ENCODE measurements at places on chromosomes 1 and 21.

GRCh38 chr1:214440219-214440965 is 111.0 kb downstream of the PTPN14 start:
- peak; percentile 28 for DNase-seq

DNA sequence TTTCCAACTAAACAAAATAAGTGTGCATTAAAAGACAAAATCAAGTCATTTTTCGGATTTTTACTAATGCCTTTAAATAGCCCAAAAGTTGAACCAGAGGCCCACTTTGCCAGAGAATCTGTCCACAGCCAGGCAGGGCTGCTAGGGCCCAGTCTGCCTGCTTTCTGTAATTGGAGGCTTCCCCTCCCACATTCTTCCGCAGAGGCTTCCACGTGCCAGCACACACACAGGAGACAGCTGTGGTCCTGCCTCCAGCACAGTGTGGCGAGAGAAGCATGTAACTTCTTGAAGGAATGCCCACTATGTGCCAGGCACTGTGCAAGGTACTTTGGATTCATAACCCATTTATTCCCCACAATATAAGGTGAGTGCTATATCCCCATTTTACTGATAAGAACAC is 11.3 kb upstream of the PDZK1IP1 start:
- DNase-seq: no peak

DNA sequence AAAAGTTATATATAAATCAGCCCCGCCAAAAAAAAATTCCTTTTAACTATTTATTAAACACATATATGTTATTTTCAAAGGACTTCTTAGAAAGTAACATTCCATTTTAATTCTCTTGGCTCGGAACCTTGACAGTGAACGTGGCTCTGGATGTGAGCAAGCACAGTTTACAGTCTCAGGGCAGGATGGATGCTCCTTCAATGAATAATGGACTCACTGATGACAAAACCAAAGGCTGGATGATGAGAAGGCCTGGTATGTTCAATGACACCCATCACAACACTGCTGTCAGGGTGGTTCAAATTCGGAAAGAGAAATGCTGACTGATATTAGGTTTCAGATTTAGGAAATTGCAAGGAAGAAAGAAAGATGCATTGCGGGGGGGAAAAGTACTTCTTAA is 148.8 kb downstream of the SIPA1L2 start:
- DNase-seq: no peak

DNA sequence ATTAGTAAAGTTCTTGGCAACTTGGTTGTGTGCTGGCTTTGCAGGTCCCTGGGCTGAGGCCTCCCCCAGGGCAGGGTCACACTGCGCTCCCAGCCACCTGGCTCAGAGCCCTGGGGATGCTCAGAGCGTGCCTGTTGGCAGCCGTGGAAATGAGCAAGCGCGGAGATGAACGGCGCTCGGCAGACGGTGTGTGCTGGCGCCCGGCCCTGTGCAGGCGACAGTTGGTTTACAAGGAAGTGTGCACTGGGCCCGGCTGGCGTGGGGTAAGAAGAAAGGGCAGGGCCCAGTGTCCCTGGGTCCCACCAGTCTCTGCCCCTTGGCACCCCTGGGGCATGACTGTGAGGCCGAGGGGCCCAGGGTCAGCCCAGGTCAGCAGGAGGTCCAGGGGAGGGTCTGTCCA is 25.7 kb upstream of the PEX10 start:
- peak; percentile 83 for DNase-seq

DNA sequence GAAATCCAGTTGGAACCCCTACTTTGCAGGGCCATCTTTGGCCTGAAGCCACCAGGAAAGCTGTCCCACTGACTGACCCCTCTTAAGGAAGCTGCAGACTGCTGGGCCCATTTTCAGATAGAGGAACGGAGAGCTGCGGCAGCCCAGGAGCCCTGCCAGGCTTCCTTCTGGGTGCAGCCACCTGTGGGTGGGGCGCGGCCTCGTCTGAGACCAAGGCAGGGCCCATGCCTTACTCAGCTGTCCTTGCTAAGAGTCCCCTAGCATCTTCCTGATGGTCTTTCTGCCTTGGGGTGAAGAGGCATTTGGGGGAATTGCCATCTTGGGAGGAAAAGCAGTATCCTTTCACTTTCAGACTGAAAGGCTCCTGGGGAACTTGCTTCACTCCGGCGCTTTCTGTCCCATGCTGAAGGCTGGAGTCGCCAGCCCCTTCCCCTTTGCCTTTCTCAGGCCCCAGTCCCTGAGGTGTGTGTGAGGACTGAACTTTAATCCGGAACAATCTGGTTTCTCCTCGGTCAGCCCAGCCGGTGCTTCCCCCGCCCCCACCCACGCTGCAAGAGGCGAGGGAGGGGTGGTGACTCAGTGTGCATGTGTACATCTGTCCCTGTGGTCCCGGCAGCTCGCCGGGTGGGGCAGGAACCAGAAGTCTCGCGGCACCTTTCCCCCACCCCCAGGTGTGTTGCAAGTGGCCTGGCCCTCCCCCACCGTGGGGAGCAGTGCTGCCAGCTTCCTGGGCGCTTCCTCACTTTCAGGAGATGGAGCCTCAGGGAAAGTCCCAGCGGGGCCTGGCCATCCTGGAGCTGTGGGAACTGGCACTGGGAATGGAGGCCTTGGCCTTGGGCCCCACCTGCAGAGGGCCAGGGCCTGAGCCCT is 5.1 kb downstream of the ZC3H12A start:
- DNase-seq: peak; percentile 58

DNA sequence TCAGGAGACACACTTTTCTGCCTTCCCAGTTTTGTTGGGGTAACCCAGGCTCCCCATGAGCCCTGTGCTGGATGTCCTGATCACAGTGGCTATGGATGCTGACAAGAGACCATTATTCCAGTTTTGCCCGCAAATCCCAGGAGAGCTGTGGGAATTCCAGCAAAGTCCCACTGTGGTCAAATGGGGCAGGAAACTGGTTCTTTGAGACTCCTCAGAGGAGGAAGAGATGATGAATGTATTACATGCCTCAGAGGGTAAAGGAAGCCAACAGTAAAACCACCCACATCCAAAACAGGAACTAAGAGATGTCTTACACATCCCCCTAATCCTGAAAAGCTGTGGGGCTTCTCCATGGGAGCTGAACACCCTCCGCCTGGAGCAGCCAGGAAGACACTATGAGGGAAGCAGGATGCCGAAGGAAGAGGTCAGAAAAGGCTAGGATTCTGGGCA is 12.8 kb upstream of the MPZL1 start:
- DNase-seq: no peak

DNA sequence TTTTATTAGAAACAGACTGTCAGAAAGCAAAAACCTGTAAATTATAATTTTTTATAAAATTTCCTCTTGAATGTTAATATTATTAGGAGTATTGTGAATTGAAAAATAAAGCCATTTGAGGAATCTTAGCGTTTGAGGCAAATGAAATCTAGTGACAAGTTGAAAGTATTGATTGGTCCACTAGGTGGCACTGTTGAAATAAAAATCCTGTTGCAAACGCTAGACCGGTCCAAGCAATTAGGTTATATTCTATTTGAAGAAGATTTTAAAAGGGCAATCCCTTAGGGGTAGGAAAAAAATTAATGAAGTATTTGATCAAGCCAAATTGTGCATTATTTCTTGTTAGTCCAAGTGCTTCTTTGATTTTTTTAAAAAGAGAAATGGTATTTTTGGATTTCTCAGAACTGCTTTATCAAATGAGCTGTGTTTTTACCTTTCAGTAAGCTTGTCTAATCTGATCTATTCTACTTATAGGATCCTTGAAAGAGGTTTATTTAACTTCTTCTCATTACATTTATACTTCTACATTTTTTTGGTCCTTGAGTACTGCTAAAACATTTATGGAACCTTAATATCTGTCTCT is 57.7 kb downstream of the ATG4C start:
- DNase-seq: peak; percentile 70

- no peak for DNase-seq
Measured at GRCh38 chr1:42974767-42975437, 16.2 kb upstream of the SLC2A1 start.

- DNase-seq: no peak
Measured at GRCh38 chr1:153432874-153433681, 16.8 kb downstream of the S100A7A start.

GRCh38 chr1:43348343-43348808 is 10.4 kb upstream of the CDC20 start:
- DNase-seq: peak; percentile 88

- no peak for DNase-seq
Measured at GRCh38 chr1:92839442-92839841, 7.6 kb downstream of the RPL5 start.

DNA sequence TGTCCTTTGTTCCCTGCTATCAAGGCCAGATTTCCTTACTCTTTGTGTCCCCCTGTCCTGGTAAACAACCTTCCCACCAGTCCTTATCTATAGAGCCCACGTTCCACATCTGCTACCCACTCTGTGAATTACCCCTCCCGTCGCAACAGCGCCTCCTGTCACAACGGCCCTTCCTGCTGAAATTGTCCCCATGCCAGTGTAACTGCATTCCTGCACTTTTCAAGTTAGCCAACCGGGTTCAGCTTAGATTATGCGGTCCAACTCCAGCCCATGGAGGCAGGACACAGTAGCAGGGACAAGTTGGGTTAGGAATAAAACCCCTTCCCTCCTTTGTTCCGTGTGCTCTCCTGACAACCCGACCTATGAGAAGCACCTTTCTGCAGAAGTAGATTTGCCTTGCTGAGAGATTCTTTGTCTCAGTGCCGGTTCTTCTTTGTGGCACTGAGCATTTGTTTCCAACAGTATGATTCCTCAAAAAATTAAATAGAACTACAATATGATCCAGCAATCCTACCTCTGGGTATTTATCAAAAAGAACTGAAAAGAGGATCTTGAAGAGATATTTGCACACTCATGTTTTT is 180.3 kb downstream of the PTBP2 start:
- no peak for DNase-seq

DNA sequence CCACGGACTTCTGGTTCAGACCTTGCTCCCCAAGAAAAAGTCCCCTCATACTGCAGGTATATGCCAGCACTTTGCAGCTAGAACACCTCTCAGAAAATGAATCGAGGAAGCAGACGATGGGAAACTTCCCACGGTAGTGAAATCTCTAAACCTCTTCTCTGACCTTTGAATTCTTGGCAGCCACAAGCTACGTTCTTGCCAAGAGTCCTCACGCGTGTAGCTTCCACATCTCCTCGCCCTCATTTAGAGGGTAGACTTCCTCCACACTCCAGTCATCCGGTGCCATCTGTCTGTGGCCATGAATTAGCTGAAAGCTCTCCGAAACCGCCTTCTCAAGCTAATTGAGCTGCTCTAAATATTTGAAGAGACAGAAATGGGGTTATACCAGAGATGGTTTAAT is 127.8 kb downstream of the RGS7 start:
- DNase-seq: no peak

DNA sequence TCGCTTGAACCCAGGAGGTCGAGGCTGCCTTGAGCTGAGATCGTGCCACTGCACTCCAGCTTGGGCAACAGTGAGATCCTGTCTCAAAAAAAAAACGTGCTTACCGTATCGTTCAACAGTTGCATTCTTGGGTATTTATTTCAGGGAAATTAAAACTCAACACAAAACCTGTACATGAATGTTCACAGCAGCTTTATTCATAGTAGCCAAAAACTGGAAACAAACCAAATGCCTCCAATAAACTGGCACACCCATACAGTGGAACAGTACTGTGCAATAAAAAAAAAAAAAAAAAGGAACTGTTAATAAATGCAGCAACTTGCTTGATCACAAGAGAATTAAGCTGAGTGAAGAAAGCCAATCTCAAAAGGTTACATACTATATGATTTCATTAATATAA is 6.7 kb downstream of the KHDRBS1 start:
- no peak for DNase-seq

Data from NCI-H2171 treated with DMSO at 0.1 percent for 48 hours (cell line).